ENCODE measurements at places on chromosomes 11 and 22. TPM values are rescaled to one million over a fixed set of nuclear protein-coding genes. Genes with fewer than 3 reads are reported as not detected.

GRCh38 chr11:119087123-119087522, 2.4 kb downstream of the HMBS start:
- DNase-seq, result no peak
- peaks cover 21% of the 10 kb centered on the region for H3K4me1 ChIP-seq
- no peak overlapping the region for H3K27ac ChIP-seq
- no peaks in the 10 kb centered on the region for H3K27me3 ChIP-seq

GRCh38 chr11:122747351-122747781, 90.9 kb upstream of the CRTAM start:
- H3K27ac ChIP-seq, result no peak overlapping the region
- H3K27me3 ChIP-seq, result no peaks in the 10 kb centered on the region
- H3K4me1 ChIP-seq, result peaks cover 5% of the 10 kb centered on the region

GRCh38 chr22:48885919-48886305, 941.8 kb downstream of the BRD1 start:
- no peaks in the 10 kb centered on the region for H3K27me3 ChIP-seq
- no peaks in the 10 kb centered on the region for H3K4me1 ChIP-seq
- H3K36me3 ChIP-seq, result no peaks in the 10 kb centered on the region
- DNase-seq, result peak; percentile 53
- H3K27ac ChIP-seq, result no peak overlapping the region

DNA sequence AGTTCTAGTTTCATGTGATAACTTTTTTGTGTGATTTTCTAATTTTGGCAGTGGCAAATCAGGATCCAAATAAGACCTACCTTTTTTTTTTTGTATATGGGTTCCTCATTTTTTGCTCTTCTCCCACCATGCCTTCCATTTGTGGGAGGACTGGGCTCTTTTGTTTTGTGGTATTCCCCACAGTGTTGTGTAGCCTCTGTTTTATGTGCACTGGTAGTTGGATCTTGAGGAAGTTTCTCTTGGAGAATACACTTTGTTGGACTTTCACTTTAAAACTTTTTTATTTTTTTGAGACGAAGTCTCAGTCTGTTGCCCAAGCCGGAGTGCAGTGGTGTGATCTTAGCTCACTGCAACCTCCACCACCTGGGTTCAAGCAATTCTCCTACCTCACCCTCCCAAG, 39.7 kb downstream of the PPP6R3 start:
- H3K4me1 ChIP-seq, result peaks cover 56% of the 10 kb centered on the region
- H3K36me3 ChIP-seq, result no peaks in the 10 kb centered on the region
- no peak overlapping the region for H3K4me3 ChIP-seq
- H3K27ac ChIP-seq, result no peak overlapping the region
- H3K27me3 ChIP-seq, result no peaks in the 10 kb centered on the region
- DNase-seq, result no peak

DNA sequence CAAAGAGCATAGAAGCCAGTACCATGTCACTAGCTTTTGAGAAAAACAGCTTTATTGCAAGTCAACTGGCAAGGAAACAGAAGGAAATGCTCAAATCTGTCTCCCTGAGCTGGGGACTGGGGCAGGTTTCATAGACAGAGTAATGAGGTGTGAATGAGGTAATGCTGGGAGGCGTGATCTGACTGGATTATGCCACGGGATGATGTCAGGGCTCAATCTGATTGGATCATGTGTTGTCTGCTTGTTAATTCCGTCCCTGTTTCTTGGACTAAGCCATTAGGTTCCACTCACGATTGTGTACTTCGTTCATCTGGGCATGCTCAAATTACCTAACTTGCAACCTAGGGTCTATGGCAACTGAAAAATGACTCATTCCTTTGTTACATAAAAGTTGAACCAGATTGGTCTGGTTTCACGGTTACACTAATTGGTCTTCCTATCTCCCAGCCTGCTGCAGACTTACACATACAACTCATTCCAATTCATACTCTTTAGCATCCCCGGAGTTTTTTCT, 20.2 kb upstream of the OR10A5 start:
- no peaks in the 10 kb centered on the region for H3K4me1 ChIP-seq
- no peaks in the 10 kb centered on the region for H3K27me3 ChIP-seq
- H3K36me3 ChIP-seq, result no peaks in the 10 kb centered on the region
- DNase-seq, result no peak
- no peak overlapping the region for H3K27ac ChIP-seq

The CRYBB2 gene
- total RNA-seq, result not detected

The SCN2B gene
- 0.22 TPM for total RNA-seq

All from upper lobe of left lung (tissue), 6 donors.